ENCODE measurements at places on chromosomes 4 and X. TPM values are rescaled to one million over a fixed set of nuclear protein-coding genes. Genes with fewer than 3 reads are reported as not detected.

AREG gene
- 71.0 TPM for polyA plus RNA-seq

FGF5 gene
- not detected for polyA plus RNA-seq

MED12 gene
- 21.8 TPM for polyA plus RNA-seq

PPP2R2C gene
- not detected for polyA plus RNA-seq

GALNTL6 gene
- 1.1 TPM for polyA plus RNA-seq

PASD1 gene
- polyA plus RNA-seq: not detected

JAKMIP1 gene
- 1.0 TPM for polyA plus RNA-seq

S100P gene
- polyA plus RNA-seq: 0.07 TPM

PDHA2 gene
- polyA plus RNA-seq: not detected

XG gene
- polyA plus RNA-seq: 0.03 TPM

XAGE2 gene
- not detected for polyA plus RNA-seq

SSX2B gene
- not detected for polyA plus RNA-seq

DCAF4L1 gene
- polyA plus RNA-seq: 0.36 TPM

CXCL8 gene
- polyA plus RNA-seq: 7.5 TPM

CDKL2 gene
- not detected for polyA plus RNA-seq

MAGEA11 gene
- polyA plus RNA-seq: not detected

DNA sequence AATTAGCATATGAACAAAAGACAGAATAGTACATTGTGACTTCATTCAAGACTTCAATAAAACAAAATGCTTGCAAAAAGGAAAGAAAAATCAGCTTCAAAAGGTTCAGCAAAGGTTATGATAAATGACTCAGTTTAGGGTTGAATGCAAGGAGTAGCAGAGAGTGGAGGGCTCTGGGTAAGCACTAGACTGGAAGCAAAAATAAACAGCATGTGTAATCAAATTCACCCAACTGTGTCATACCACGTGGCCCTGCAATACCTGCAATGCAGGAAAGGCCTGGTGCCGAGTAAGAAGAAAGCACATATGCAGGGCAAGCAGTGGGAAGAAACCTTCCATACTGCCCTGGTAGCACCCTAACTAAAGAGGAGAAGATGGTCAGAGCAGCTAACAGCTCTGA lies 88.7 kb downstream of the ATP11C start:
- peak; percentile 4 for DNase-seq
- H3K4me1 ChIP-seq: peaks cover 13% of the 10 kb centered on the region
- H3K27me3 ChIP-seq: no peaks in the 10 kb centered on the region
- H3K4me3 ChIP-seq: no peak overlapping the region
- H3K27ac ChIP-seq: no peak overlapping the region
- H3K36me3 ChIP-seq: no peaks in the 10 kb centered on the region

GRCh38 chr4:76001700-76002099 lies 5.6 kb downstream of the CXCL9 start:
- no peaks in the 10 kb centered on the region for H3K36me3 ChIP-seq
- no peaks in the 10 kb centered on the region for H3K27me3 ChIP-seq
- no peak overlapping the region for H3K4me3 ChIP-seq
- H3K27ac ChIP-seq: no peak overlapping the region
- DNase-seq: no peak

- no peaks in the 10 kb centered on the region for H3K4me1 ChIP-seq
- H3K4me3 ChIP-seq: no peak overlapping the region
- DNase-seq: peak; percentile 65
These were observed 21.0 kb upstream of the DCTD start for GRCh38 chr4:182938205-182938645.

GRCh38 chr4:84917086-84917821 lies 49.2 kb downstream of the WDFY3 start:
- DNase-seq: no peak
- H3K4me3 ChIP-seq: no peak overlapping the region
- H3K4me1 ChIP-seq: no peaks in the 10 kb centered on the region
- no peaks in the 10 kb centered on the region for H3K36me3 ChIP-seq

- no peaks in the 10 kb centered on the region for H3K27me3 ChIP-seq
- no peaks in the 10 kb centered on the region for H3K4me1 ChIP-seq
- H3K36me3 ChIP-seq: no peaks in the 10 kb centered on the region
These were observed 92.5 kb downstream of the GASK1B start for GRCh38 chr4:158080354-158080753.

GRCh38 chr4:118920247-118920646 lies 31.6 kb downstream of the SYNPO2 start:
- DNase-seq: no peak
- H3K27ac ChIP-seq: no peak overlapping the region
- H3K27me3 ChIP-seq: no peaks in the 10 kb centered on the region
- no peak overlapping the region for H3K4me3 ChIP-seq

DNA sequence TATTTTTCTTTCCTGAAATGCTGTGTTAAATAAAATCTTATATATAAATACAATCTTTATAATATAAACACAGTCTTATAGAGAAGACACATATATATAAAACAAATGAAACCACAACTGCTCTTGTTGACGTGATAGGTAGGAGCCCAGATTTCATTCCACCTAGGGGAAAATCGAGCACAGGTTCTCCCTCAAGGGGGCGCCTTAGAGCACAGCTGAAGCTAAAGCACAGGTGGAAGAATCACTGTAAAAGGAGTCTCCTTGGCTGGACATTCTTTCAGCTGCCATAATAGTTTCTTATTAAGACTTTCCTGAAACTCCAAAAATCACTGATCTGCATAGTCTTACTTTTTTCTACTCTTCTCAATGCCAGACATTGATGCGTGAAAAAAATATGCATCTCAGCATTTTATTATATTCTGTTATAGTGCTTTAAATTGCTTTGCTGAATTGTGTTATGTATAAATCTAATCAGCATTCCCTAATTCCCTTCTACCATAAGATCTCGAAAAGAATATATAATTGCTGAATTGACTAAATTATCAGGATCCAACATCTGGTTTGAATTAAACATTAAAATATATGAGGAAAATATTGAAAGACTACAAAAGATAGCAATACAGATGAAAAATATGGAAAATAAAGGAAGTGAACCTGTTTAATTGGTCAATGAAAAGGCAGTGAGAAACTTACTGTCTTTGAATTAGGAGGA lies 25.5 kb upstream of the RXFP1 start:
- H3K36me3 ChIP-seq: no peaks in the 10 kb centered on the region
- no peak overlapping the region for H3K4me3 ChIP-seq
- H3K27ac ChIP-seq: no peak overlapping the region
- no peak for DNase-seq
- H3K27me3 ChIP-seq: no peaks in the 10 kb centered on the region

- no peak overlapping the region for H3K27ac ChIP-seq
- no peak overlapping the region for H3K4me3 ChIP-seq
- H3K4me1 ChIP-seq: no peaks in the 10 kb centered on the region
- DNase-seq: no peak
- H3K36me3 ChIP-seq: no peaks in the 10 kb centered on the region
These were observed 16.8 kb downstream of the CCDC149 start for GRCh38 chr4:24896056-24896455.

- no peaks in the 10 kb centered on the region for H3K36me3 ChIP-seq
- H3K4me1 ChIP-seq: no peaks in the 10 kb centered on the region
- no peak for DNase-seq
- H3K27ac ChIP-seq: no peak overlapping the region
- no peak overlapping the region for H3K4me3 ChIP-seq
These were observed 25.7 kb downstream of the SLITRK2 start for GRCh38 chrX:145843146-145843904.

- no peaks in the 10 kb centered on the region for H3K36me3 ChIP-seq
- DNase-seq: peak; percentile 40
- H3K4me3 ChIP-seq: no peak overlapping the region
- no peaks in the 10 kb centered on the region for H3K27me3 ChIP-seq
- peak overlapping the region; percentile 89 for H3K27ac ChIP-seq
These were observed 18.7 kb downstream of the RNF4 start for GRCh38 chr4:2487632-2488031.

GRCh38 chr4:38311495-38312126 lies 351.4 kb downstream of the PTTG2 start:
- H3K27me3 ChIP-seq: no peaks in the 10 kb centered on the region
- H3K36me3 ChIP-seq: no peaks in the 10 kb centered on the region
- H3K27ac ChIP-seq: no peak overlapping the region
- no peak for DNase-seq
- peaks cover 28% of the 10 kb centered on the region for H3K4me1 ChIP-seq

- no peak overlapping the region for H3K27ac ChIP-seq
- no peak overlapping the region for H3K4me3 ChIP-seq
- no peaks in the 10 kb centered on the region for H3K36me3 ChIP-seq
- DNase-seq: no peak
These were observed 51.1 kb upstream of the PPP2R3B start for GRCh38 chrX:437661-438390.

DNA sequence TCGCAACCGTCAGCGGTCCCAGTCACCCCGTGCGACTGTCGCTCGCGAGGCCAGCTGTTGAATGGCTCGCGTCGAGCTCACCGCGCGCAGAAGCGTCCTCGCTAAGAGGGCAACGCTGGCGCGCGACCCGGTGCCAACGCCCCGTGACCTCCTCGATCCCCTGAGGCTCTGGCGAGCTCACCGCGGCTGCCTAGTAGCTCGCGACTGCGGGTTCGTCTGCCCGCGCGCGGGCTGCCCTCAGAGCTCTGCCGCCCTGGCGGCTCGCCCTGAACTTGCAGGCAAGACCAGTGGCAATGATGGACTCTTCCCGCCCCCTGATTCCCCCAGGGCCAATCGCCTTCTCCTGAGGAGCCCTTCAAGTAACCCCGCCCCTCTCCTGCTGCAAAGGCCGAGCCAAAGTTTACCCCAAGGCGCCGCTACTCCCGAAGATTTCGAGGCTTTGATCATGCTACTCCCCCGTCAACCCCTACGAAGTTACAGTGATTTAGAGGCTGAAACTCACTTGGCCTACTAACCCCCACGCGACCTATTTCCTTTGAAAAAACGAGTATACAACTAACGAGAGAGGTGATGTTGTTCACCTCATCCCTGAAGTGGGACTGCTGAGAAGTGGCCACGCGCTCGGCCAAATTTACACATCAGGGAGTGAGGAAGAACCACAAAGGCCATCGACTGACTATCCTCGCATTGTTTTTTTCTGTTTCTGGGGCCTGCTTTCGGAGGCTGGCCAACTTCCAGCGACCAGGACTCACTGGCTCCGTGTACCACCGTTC lies 37.5 kb downstream of the PGRMC1 start:
- peaks cover 11% of the 10 kb centered on the region for H3K4me1 ChIP-seq
- no peak overlapping the region for H3K4me3 ChIP-seq
- no peaks in the 10 kb centered on the region for H3K27me3 ChIP-seq
- peak; percentile 63 for DNase-seq
- H3K27ac ChIP-seq: no peak overlapping the region
- H3K36me3 ChIP-seq: no peaks in the 10 kb centered on the region

DNA sequence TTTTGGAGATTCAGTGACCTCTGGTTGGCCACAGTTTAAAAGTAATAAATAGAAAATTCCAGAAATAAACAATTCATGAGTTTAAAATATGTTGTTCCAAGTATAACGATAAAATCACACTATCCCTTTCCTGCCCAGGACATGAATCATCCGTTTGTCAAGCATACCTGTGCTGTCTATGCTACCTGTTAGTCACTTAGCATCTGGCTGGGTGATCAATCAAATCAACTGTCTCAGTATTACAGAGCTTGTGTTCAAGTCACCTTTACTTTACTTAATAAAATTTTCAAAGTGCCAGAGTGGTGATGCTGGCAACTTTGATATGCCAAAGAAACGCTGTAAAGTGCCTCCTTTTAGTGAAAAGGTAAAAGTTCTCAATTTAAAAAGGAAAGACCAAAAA lies 979.5 kb upstream of the NDST4 start:
- H3K4me3 ChIP-seq: no peak overlapping the region
- no peaks in the 10 kb centered on the region for H3K4me1 ChIP-seq
- H3K27me3 ChIP-seq: no peaks in the 10 kb centered on the region
- H3K27ac ChIP-seq: no peak overlapping the region

DNA sequence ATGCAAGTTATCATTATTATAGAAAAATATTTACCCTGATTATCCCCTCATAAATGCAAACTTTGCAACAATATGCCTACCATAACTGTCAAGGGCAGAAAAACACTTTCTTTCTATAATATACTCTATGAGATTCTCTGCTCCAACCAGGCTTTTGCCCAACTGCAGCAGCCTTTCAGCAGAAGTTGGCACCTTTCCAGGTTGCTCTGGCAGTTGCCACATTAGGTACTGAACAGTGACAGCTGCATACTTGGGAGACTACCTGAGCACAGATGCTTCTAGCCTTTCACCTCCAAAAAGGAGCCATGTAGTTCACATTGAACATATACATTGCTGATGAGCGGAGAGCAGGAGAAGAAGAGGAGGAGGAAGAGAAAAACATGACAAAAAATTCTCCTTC lies 69.5 kb upstream of the BRWD3 start:
- H3K4me1 ChIP-seq: no peaks in the 10 kb centered on the region
- no peak overlapping the region for H3K4me3 ChIP-seq
- H3K27ac ChIP-seq: no peak overlapping the region
- H3K27me3 ChIP-seq: no peaks in the 10 kb centered on the region
- no peaks in the 10 kb centered on the region for H3K36me3 ChIP-seq

GRCh38 chr4:123990310-123990870 lies 593.8 kb downstream of the SPRY1 start:
- no peaks in the 10 kb centered on the region for H3K27me3 ChIP-seq
- no peak for DNase-seq
- no peak overlapping the region for H3K4me3 ChIP-seq
- H3K36me3 ChIP-seq: no peaks in the 10 kb centered on the region
- H3K4me1 ChIP-seq: no peaks in the 10 kb centered on the region
- H3K27ac ChIP-seq: no peak overlapping the region

DNA sequence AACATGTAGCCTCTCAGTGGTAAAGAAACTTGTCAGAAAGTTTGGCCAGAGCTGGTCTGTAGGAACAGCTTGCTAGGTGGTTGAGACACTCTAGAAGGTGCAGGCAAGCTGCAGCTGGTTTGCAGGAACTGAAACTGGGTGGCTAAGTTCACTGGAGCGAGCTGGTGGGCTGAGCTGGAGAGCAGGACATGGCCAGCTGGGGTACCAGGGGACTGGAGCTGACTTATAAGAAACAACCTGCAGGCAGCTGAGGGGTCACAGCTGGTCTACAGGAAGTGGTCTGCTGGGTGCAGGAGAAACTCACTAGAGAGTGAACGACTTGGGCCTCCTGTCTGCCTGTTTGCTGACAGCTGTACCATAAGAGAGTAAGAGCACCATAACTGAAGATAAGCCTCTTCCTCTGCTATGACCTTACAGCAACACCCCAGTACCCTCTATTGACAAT lies 157.1 kb upstream of the LNX1 start:
- H3K4me1 ChIP-seq: peaks cover 41% of the 10 kb centered on the region
- no peaks in the 10 kb centered on the region for H3K36me3 ChIP-seq
- peak; percentile 79 for DNase-seq
- H3K4me3 ChIP-seq: peak overlapping the region; percentile 4

DNA sequence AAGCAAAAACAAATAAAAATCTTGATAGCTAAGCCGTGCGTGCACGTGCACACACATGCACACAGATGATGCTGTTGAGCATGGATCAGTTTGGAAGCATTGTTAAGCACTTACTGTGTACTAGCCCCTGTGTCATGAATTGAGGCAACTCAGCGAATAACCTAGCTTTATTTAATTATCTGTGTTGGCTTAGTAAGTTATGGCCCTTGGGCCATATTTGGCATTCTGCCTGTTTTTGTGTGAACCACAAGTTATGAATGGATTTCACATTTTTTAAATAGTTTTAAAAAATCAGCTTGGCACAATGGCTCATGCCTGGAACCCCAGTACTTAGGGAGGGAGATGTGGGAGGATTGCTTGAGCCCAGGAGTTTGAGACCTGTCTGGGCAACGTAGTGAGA lies 113.6 kb upstream of the CBLL2 start:
- no peak for DNase-seq
- H3K27ac ChIP-seq: no peak overlapping the region
- H3K4me1 ChIP-seq: no peaks in the 10 kb centered on the region
- H3K36me3 ChIP-seq: no peaks in the 10 kb centered on the region

Measured in B cell (primary cell).